M059J (cell line): ENCODE measurements at places on chromosomes 6 and 20.

DNA sequence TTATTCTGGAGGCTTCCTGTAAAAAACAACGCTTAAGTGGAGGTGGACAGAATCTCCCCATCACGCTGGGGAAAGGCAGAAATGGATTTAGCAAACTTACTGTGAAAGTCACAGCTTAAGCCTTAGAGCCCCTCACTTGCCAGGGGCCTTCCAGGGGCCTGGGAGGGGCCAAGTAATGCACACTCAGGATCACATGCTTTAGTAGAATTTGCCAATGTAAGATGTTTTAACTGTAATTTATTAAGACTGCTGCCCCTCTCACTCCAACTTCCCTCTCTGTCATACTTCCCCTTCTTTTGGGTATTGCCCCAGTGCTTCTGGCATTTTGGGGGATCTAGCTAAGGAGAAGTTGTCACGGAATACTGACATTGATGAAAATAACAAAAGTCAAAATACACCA is 12.6 kb upstream of the ADA start:
- no peak for DNase-seq

DNA sequence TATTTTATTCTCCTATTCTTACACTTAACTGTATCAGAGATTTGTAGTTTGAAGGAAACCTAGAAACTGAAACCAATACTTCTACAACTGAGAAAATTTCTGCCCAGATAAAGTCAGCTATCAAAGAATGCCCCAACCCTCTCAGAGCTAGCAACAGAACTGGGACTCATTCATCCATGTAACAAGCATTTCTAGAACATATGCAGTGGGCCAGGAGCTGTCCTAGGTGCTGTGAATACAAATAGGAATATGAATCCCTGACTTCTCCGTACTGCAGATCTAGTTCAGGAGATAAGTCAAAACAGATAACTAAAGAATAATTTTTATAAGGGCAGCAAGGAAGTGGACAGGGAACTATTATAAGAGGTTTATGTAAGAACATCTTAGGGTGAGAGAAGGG is 654.1 kb upstream of the NOX3 start:
- peak; percentile 9 for DNase-seq

DNA sequence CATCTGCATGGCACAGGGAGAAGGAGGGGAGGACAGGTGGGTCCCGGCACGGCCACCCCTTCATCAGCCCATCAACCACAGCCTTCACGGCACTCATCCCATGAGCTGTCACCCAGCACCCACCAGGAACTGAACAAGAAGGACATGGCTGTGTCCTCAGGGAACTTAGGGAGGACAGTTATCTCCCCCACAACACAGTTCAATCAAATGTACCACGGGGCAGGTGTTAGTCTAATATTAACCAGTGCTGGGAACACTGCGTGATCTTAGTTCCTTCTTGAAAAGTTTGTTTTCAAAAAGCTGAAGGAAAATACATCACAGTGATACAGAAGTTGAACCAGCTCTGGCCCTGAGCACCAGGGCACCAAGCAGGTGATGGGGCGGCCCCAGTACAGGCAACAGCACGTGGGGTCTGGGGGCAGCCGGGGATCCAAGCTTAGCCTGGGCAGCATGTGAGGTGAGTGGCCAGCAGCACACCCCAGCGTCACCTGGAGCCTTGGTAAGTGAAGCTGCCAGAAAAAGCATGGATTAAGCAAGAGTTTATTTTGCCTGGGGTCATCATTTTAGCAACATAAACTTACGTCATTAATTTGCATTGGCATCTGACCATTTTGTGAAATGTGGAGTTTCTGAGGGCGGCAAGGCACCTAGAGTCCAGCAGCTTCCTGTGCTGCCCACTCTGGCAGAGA is 35.5 kb upstream of the AFDN start:
- DNase-seq, result peak; percentile 67

GRCh38 chr20:52312132-52312729 is 120.7 kb upstream of the ZFP64 start:
- DNase-seq, result peak; percentile 80

GRCh38 chr6:112109262-112109661 is 21.9 kb downstream of the FAM229B start:
- DNase-seq, result no peak

- DNase-seq, result peak; percentile 94
Measured at GRCh38 chr6:47701363-47701762, 3.0 kb downstream of the ADGRF4 start.

GRCh38 chr6:3565291-3565690 is 108.4 kb upstream of the SLC22A23 start:
- no peak for DNase-seq

DNA sequence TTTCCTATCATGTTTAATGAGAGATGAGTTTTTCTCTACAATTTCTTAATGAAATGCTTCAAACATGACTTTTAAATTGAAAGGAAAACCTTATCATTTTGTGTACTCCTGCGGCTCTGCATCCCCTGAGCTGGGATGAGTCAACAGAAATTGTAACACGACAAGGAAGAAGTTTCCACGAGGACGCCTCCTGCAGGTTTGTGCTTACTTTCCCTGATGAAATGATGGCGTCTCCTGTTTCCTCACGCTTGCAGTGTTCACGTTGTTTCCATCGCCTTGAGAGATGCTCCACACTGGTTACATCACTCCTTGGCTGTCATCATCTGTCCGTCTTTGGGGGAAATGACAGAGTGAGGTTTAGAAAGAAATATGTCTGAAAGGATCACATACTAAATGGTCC is 233.7 kb upstream of the ZFP64 start:
- DNase-seq, result peak; percentile 64

GRCh38 chr6:1601158-1602048 is 8.3 kb upstream of the FOXC1 start:
- DNase-seq, result no peak

GRCh38 chr6:15313367-15313766 is 67.5 kb downstream of the JARID2 start:
- no peak for DNase-seq

DNA sequence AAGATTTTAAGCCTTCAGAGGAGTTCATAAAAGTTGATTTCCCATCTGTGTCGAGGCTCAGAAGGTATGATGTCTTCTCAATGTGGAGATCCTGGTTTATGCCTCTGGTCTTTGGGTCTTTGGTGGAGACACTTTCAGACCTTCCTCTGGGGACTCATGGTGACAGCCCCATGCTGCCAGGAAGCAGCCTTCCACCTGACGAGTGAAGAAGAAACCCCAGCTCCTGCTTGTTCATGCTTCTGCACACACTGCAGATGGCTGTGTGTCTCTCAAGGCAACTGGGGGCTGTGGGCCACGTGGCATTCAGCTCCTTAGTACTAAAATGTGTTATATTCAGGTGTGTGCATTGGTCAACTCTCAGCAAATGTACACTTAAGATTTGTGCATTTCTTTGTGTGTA is 4.9 kb upstream of the SCP2D1 start:
- no peak for DNase-seq

DNA sequence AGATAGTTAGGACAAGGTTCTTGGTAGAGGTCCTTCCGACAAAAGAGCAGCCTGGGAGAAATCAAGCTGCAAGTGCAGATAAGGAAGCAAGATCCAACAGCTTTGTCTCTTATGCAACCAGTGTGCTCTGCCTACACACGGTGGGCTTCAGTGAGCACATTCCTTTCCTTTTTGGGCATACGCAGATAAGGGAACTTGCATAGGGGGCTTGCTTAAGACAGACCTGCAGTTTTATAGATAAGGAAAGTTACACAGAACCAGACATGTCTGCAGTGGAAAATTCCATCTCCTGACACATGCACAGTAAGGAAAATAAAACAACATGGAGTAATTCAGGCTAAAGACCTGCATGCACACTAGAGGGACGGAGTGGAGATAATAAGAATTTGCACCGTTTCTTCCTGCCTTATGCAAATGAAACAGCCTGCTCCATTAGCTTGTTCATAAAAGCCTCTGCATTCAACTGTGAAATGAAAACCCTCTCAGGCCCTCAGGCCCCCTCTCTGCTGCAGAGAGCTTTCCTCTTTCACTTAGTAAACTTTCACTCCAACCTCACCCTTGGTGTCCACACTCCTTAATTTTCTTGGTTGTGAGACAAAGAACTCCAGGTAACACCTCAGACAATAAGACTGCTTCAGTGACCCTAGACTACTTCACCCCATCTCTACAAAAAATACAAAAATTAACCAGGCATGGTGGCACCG is 97.5 kb upstream of the MYLIP start:
- DNase-seq, result no peak

GRCh38 chr6:30113003-30113759 is at the start of gene TRIM31:
Gene TRIM31 (minus strand): TSS chr6:30113090. CDS start chr6:30112805, 285 bp downstream.
- no peak for DNase-seq

- DNase-seq, result no peak
Measured at GRCh38 chr6:158168040-158168289, at the start of gene SERAC1. Gene SERAC1 (minus strand): TSS chr6:158168262. CDS start chr6:158158363, 9,899 bp downstream.

- peak; percentile 55 for DNase-seq
Measured at GRCh38 chr20:44967207-44967807, 995 bp downstream of the STK4 start.

DNA sequence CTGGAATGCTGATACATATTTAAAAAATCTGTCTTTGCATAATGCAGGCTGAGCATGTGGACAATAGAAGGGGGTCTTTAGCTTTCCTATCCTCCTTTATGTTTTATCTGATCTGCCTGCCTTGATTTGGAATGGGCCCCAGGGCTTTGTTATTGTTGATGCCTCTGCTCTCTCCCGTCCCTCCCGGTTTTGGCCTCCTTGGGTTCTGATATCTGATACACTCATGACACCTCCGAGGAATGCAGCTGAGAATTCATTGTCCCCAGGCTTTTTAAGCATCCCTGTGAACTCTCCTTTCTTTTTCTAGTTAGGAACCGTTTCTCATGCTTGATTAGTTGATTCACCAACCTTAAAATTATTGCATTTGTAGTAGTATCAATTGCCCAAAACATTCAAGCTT is 185.5 kb upstream of the RALGAPA2 start:
- DNase-seq, result peak; percentile 5

DNA sequence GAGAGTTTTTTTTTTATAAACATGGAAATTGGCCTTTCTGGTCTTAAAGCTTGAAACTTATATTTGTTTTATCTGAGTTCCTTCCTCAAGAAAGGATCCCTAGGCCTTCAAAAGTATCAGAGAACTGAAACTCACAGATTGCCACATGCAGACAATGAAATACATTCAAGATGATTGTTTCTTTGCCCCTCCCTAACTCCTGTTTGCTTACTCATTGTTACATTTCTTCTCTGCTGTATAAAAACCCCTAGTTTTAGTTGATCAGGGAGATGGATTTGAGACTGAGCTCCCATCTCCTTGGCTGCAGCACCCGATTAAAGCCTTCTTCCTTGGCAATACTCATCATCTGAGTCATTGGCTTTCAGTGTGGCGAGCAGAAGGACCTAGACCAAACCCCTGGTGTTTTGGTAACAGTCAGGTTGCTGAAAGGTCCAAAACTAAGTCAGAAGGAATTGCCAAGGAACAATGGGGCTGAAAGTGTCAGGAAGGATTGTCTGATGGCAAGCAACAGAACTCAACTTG is 132.3 kb upstream of the SULF2 start:
- DNase-seq, result peak; percentile 14

- DNase-seq, result no peak
Measured at GRCh38 chr6:11785774-11786579, 7.4 kb upstream of the ADTRP start.

GRCh38 chr6:46706464-46706863 is 18.8 kb downstream of the TDRD6 start:
- peak; percentile 20 for DNase-seq

- DNase-seq, result no peak
Measured at GRCh38 chr6:39853604-39854003, 61.4 kb downstream of the DAAM2 start.

- DNase-seq, result peak; percentile 32
Measured at GRCh38 chr6:80338201-80338836, 231.8 kb downstream of the BCKDHB start.

- DNase-seq, result no peak
Measured at GRCh38 chr6:112149719-112150263, 62.4 kb downstream of the FAM229B start.

- DNase-seq, result no peak
Measured at GRCh38 chr6:157117431-157118095, 205.8 kb downstream of the TMEM242 start.

DNA sequence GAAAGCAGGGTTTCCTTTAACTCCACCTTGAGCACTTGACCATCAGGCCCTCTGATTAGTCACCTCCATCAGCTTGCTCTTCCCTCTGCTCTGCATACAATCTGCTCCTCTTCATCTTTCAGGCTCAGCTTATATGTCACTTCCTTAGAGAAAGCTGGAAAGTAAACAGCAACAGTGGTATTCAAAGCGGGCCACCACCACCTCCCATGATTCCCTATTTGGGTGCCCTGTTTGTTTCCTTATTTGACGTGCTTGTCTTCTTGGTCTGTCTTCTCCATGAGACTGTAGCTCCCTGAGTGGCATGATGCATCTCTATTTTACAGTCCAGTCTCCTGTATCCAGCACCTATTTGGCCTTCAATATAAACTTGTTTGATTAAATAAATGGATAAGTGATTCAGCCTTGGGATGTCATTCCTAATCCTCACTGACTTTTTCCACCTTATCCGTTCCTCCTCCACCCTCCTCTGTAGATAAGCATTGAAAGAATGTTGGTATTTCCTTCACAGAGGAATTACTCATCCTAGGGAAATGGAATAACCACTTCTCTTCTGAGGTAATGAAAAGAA is 102.8 kb upstream of the SGK1 start:
- peak; percentile 93 for DNase-seq

GRCh38 chr6:40444811-40445210 is 142.4 kb downstream of the LRFN2 start:
- no peak for DNase-seq

- DNase-seq, result peak; percentile 61
Measured at GRCh38 chr20:46013829-46014516, 5.3 kb downstream of the MMP9 start.

DNA sequence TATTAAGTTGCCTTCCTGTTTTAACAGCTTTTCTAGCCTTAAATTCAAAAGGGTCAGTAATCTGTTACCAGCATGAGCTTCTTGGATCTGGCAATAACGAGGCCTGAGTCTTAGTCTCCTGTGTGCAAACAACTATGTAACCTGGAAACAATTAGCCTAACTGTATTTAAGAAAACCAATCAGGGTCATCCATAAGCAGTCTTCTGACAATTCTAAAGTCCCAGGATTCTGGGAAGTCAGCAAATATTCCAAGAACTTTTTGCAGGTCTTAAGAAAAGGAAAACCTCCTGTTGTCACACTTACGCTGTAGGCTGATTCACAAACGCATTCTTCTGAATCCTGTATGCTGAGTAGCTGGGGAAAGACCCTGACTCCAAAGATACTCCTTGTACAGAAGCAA is 90.4 kb downstream of the COL12A1 start:
- DNase-seq, result no peak

GRCh38 chr6:113190170-113190569 is 667.0 kb upstream of the MARCKS start:
- DNase-seq, result no peak

DNA sequence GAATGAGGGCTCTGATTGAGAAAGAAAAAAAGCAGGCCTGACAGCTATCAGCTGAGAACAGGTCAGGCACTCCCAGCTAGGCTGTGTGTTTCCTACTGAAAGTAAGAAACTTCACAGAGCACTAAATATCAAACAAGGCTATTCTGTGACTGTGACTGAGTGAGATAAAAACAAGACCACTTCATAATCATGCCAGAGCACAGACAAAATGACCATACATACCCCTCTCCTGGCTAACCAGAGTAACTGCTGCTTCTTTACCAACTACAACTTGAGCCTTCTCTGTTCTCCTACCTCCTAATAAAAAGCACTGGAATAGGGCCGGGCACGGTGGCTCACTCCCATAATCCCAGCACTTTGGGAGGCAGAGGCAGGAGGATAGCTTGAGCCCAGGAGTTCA is 6.8 kb upstream of the BTN1A1 start:
- peak; percentile 45 for DNase-seq

GRCh38 chr6:94130478-94130877 is 711.1 kb upstream of the EPHA7 start:
- DNase-seq, result no peak

- peak; percentile 38 for DNase-seq
Measured at GRCh38 chr6:131840936-131841583, 33.2 kb downstream of the ENPP1 start.

GRCh38 chr6:166770216-166771116 is 143.4 kb upstream of the RPS6KA2 start:
- DNase-seq, result no peak
